ENCODE measurements at places on chromosomes 12 and 14.
A peak's percentile ranks its signal among the peaks of the same experiment; 100 is the strongest.

DNA sequence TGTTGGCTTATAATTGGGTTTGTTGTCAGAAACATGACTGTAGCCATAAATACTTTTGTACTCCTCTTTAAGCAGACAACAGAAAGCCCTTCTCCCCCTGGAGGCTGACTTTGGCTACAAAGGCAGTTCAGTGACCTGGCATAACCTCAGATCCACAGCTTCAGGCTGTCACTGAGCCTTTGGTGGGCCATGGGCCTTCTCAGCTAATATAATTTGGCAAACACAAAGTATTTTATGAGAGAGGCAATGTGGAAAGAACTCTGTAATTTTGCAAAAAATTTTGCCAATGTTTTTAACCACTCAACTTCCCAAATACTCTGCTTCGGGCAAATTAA lies 15.5 kb upstream of the MGP start:
- no peak for DNase-seq

DNA sequence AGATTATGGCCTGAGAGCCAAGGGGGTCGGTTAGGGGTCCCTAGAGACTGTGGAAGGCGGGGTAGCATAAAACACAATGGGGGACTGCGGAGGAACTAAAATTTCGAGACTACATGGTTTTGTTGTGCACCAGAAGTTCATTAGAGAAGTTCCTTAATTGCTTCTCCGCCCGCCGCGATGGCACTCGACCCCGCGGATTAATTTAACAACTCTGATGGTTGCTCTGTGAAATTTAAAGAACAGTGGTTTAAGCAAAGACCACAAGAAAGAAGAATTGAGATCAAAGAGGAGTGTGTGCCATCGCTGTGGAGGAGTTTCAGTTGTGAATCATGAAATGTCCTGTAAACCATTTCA lies 1.4 kb upstream of the CCDC88C start:
- DNase-seq: no peak

DNA sequence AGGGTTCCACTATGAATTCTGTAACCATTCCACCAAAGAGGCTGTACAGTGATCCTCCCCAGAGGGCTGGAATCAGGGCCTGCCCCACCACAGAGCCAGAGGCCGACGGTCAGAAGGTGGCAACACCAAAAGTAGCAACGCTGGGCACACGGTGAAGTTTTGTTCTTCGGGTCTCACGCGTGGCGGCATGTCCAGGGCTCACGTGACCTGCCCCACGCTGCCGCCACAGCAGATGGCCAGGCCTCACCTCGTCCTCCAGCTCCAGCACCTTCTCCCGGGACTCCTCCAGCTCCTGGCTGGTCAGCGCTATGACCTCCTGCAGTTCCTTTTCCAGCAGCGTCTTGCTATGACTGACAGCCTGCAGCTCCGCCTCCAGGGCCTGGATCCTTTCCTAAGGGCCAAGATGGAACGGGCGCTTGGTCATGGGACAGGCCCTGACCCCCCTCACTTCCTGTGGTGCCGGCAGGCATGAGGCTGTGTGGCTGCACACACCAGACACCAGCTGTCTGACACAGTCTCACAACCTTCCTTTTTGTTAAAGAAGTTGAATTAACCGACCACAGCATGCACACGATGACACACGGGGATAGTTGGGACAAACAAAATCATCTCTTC lies 22.4 kb upstream of the ANKLE2 start:
- DNase-seq: no peak

DNA sequence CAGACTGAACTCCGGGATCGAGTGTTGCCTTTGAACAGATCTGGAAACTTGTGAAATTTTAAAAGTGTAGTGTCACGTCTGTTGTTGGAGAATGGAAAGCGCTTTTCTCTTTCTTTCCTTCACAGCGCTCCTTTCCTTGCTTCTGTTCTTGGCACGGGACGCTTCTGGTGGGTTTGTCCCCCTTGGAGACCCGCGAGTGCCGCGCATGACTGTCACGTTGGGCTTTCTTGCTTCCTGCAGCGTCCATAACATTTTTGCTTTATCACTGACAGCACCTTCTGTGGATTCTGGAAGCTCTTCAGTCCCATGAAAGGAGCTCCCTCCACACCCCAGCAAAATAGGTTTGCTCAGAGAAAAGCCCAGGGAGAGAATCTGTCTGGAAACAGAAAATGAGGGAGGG lies 193.0 kb upstream of the TMEM132C start:
- no peak for DNase-seq

DNA sequence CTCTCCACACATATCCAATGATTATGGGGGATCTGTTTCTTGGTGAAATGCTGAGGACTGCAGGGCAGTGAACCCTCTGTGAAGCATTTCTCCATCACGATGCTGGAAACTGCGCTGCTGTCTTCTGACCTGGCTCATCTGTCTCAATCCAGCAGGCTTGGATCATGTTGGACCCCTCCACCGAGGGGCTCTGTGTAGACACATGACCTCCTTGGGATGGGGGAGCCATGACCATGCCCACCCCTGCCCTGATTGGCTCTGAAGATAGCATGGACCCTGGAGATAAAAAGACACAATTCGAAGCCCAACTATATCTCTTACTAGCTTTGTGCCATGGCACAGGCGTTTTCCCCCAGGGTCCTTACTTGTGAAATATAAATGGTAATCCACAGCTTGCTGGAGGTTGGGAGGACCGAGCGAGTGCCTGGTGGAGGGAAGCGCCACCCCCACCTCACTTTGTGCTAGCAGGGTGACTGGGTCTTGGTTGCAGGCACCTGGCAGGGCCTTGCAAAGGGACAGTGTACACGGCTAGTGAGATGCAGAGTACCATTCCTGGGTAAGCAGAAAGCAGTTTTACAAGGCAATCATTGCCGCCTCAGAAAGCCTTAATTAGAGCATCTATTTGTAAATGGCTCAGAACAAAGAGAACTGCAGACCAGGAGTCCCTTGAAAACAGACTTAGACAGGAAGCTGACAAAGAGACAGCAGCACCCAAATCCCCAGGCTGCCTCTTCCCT lies 2.4 kb upstream of the KRT83 start:
- no peak for DNase-seq

DNA sequence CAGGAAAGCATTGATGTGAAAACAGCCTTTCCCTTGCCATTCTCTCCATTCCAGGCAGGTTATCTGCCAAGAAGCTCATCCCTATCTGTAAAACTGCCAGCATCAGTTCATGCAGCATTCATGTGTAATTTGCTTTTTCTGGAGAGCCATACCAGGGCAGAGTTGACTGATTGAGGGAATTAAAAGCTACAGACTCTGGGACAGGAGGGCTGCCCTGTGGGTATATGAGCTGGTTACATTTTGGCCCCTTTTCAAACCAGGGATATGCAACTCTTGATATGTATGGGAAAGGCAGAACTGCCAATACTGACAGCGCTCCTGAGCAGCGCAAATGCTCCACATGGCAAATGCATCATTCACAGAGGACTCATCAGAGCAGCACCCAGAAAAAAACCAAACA lies 53.7 kb downstream of the SYT1 start:
- no peak for DNase-seq

DNA sequence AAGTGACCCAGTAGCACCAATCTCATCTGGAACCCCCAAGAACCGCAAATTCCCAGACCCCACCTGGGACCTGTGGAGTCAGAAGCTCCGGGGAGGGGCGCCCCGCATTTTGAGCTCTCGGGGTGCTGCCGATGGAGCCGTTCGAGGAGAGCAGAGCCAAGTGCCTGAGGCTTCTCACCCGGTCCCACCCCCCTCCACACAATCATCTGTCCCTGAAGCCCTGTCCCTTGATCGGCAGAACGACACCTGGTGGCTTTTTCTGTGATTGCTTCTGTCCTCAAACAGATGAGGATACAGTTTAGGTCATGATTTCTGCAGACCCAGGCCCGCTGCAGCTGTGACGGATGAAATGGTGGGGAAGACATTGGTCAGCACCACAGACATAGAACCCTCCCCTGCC lies 74.7 kb downstream of the NOC4L start:
- peak; percentile 19 for DNase-seq

DNA sequence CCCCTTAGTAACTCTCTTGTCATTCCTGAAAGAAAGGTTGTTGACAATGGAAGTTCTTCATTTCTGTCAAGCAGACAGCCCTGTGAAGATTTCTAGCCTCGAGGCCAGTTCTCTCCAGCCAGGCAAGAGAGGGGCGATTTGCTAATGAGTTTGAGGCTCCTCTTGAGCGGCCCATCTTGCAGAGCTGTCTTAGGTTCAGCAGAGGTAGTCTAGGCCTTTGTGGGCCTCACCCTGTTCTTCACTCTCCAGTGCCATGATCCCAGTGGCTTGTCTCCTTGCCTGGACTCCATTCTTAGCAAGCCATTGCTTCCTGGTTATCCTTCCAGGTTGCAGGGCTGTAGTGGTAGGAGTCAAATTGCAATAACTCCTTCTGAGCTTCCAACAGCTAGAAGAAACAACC lies 9.7 kb downstream of the TPH2 start:
- DNase-seq: no peak

DNA sequence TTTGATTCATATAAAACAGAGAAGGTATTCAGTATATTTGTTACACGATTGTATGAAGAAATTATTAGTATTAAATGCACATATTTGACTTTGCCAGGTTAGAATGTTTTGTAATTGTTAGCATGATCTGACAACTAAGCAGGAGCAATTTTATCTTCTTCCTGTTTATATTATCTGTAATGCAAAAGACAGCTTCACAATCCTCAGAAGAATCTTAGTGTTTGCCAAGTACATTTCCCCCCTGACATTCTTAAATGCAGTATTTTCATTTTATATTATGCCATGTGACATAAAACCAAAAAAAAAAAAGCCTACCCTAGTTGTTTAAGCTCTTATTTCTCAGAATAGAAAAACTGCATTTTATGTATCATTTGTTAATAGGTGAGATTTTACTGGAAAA lies 469.4 kb downstream of the FOXG1 start:
- DNase-seq: no peak

DNA sequence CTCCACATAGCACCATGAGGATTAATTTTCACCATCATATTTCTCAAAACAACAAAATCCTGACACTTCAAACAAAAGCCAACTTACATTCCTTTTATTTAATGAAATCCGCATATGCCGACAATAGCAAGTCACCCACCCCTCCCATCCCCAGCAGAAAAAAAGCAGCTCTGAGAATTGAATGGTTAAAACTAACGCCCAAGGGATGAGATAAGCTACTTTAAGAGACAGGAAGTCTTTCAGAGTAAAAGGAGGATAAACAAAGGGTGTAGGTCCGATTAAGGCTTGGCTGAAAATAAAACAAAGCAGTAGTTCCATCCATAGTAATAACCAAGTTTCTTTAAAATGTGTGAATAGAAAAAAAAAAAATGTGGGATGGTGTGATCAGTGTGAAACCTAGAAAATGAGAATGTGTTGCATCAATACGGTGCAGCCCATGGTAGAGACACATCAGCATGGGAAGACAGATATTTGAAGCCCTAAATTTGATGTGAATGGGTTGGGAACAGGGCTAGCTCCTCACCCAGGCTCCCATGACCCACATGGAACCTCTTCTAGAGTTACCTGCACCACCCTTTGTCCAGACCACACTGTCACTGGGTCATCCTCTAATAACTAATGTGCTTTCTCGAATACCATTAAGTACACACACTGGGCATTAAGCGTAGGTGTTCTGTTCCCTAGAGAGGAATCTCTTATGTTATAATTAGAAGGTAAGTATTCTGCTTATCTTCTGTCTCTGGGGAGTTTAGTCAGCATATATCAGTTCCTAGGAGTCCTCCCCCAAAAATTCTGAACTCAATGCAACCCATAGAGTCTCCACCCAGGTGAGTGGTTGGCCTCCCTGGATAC lies 31.7 kb downstream of the RTRAF start:
- DNase-seq: no peak

- peak; percentile 69 for DNase-seq
These were observed 36.2 kb upstream of the ATP23 start for GRCh38 chr12:57904848-57905811.

GRCh38 chr12:18653465-18653864 lies 84.3 kb downstream of the PLCZ1 start:
- DNase-seq: no peak

- no peak for DNase-seq
These were observed 25.9 kb upstream of the WNK1 start for GRCh38 chr12:726281-727140.

GRCh38 chr14:102227184-102227964 lies 77.6 kb downstream of the MOK start:
- no peak for DNase-seq

DNA sequence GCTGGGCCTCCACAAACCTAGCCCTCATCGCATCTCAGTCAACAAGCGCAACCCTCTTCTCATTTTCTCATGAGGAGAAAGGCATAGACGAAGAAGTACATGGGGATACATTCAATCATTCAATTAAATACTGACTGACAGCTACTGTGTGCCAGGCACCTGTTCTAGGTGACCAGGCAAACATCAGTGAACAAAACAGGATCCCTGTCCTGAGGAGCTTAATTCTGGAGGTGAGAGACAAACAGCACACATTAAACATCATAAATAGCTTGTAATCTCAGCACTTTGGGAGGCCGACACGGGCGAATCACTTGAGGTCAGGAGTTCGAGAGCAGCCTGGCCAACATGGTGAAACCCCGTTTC lies 362 bp upstream of the ACYP1 start:
- no peak for DNase-seq

- no peak for DNase-seq
These were observed 23.6 kb upstream of the WNK1 start for GRCh38 chr12:728781-729180.

DNA sequence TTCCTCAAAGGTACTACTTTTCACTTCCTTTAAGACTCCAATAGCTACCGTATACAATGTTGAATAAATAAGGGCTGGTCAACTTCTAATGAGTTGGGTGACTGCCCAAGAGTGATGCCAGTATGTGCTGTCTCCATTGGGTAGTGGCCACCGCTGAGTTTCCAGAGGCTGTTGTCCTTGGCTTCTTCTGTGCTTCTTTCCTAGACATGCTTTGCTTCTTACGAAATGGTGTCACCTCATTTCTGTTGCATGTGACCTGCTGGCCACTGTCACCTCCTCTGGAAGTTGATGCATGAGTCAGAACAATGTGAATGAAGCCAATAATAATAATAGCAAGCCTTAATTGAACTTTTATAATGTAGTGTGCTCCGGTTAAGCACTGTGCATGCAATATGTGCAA lies 7.5 kb upstream of the NID2 start:
- no peak for DNase-seq

DNA sequence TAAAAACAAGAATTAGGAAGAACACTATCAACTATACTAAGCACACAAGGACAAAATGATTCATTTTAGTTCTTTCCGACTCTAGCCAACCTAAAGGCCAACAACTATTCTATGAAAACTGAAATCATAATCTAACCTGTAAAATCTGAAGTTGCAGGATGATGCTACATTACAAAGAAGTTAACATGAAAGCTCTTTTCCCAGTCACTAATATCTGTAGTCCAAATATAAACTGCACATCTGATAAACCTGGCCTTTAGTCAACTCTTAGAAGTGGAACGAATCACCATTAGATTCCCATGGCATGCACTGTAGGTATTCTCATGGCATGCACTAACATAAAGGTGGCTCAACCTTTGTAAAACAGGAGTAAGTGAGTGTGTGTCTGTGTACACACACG lies 41.7 kb downstream of the BLTP3B start:
- no peak for DNase-seq

- no peak for DNase-seq
These were observed 293.0 kb upstream of the TBX3 start for GRCh38 chr12:114976959-114977358.
